Pancreas (tissue), 10 donors: ENCODE measurements at places on chromosomes 2 and 18.
A peak's percentile ranks its signal among the peaks of the same experiment; 100 is the strongest.

GRCh38 chr2:184677171-184677570 is 78.8 kb downstream of the ZNF804A start:
- no peak for DNase-seq

GRCh38 chr18:70762812-70763211 is 474.0 kb downstream of the SOCS6 start:
- DNase-seq: no peak

GRCh38 chr18:35880788-35881455 is 91.6 kb upstream of the RMP24 start:
- no peak for DNase-seq

DNA sequence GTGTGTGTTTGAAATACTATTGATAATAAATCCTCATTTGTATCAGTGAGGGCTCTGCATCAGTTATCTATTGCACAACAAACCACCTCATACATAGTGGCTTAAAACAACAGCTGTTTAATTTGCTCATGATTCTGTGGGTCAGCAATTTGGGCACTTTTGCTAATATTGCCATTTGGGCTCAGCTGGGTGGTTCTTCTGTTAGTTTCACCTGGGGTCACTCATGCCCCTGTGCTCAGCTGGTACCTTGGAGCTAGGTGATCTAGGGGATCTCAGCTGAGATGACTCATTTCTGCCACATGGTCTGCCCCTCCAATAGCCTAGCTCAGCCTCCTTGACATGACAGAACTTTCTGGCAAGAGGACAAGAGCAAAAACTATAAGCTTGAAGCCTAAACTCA is 126.3 kb downstream of the LYPD6B start:
- no peak for DNase-seq

DNA sequence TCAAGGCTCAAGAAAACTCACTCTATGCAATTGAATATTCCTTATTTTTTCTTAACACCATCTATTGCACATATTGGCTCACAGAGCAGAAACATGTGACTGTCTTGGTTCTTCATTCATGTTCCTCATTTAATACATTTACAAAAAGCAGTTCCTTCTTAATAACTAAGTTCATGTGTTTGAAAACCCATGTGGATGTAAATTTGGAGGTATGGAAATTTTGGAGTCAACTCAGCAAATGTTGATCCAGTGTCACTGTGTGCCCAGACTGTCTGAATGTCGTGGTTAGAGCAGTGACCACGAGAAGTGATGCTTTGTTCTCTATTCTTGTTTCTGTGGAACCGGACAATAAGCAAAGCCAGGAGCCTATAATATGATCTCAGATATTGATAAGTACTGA is 299.1 kb downstream of the SETBP1 start:
- no peak for DNase-seq

DNA sequence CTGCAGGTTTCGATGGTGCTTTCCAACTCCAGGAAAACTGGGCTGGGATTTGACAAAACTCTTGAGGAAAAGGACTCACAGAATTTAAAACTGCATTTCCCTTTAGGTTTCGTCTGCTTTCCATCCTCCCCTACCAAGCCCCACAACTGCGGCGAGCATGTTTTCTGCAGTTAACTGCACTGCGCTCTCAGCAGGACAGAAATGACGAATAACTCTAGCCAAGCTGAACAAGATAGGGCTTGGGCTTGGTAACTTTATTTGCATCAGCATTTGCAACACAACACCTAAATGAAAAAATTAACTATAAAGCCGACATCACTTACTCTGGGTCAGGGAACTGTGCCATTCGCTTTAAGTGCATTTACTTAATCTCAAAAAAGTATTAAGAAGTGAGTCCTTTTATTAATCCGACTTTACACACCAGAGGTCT is 669 bp upstream of the PIKFYVE start:
- DNase-seq: no peak

- peak; percentile 38 for DNase-seq
Measured at GRCh38 chr2:42879913-42880737, 87.7 kb upstream of the HAAO start.

GRCh38 chr2:36376319-36376765 is 20.8 kb downstream of the CRIM1 start:
- peak; percentile 88 for DNase-seq

- DNase-seq: no peak
Measured at GRCh38 chr2:109079590-109079989, 49.4 kb upstream of the SH3RF3 start.

- DNase-seq: no peak
Measured at GRCh38 chr2:138238908-138239307, 262.7 kb upstream of the SPOPL start.

DNA sequence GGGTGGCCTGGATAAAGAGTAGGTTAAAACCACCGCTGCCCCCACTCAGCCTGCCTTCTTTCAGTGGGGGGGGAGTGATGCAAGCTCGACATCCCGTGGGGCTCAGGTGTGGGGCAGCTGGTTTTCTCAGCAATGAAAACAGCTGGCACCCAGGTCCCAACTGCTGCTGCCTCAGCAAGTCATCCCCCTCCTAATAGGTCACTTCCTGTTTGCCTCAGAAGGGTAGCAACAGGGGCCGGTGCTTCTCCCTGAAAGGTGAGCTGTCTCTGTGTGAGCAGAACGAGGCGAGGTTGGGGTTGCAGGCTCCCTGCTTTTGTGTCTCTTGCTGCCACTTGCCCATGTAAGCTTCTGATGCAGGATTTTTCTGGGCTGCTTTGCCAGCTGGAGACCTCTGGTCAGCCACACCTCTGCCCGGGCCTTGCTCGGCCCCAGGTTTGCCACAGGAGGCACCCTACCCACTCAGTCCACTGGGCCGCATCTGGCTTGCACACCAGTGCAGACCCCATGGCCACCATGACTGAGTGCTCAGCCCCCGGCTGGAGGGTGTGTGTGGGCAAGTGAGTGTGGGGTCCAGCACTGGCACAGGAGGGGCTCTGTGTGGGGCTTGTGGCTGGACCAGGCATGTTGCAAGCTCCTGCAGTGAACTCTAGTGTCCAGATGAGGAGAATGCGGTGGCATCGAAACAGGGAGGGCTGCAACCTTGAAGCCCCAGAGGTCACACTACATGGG is 11.5 kb upstream of the ASB1 start:
- DNase-seq: no peak

DNA sequence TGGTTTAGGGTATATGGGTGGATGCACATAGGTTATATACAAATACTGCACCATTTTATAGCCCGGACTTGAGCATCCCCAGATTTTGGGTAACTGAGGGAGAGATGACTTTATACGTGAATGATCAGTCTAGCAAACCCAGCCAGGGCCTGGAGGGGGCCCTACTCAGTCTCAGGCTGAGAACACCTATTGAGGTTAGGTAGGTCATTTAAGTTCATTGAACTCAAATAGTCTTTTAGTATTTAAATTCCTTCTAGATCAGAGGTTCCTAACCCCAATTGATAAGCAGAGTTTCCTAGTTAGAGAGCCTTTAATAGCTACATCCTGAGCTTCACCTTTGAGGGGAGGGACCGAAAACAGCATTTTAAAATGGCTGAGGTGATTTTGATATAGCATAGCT is 487.0 kb downstream of the DCC start:
- no peak for DNase-seq

DNA sequence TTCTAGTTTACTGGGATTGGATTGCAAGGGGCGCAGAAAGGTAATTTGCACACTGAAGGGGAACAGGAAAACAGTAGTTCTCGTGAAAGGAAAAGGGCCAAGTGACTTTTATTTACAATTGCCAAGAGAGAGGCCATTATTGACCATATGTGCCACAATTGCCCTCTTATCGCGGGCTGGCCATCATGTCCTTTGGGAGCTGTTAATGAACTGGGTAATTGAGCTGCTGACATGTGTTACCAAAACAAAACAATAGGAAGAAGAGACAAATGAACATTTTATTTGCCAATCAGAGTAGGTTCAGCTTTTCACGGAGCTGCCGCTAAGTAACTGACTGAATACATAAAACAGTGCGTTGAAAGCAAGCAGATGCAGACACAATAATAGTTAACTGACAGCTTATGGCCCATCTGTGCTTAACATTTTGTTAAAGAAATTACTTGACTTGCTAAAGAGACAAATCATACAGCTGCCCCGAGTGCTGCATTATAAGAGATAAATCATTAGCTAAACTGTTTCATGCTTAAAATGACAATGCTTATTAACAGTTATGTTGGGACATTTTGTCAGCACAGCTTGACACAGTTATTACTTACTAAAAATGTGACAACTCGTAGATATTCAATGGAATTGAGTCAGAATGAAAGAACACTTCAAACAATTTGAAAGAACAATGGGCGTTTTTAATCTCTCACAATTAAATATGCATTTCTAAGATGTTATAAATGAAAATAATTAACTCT is 57.5 kb downstream of the PAX3 start:
- no peak for DNase-seq

- no peak for DNase-seq
Measured at GRCh38 chr2:149587950-149588487, 444 bp upstream of the MMADHC start.
